ENCODE measurements at places on chromosomes 5 and 9.

DNA sequence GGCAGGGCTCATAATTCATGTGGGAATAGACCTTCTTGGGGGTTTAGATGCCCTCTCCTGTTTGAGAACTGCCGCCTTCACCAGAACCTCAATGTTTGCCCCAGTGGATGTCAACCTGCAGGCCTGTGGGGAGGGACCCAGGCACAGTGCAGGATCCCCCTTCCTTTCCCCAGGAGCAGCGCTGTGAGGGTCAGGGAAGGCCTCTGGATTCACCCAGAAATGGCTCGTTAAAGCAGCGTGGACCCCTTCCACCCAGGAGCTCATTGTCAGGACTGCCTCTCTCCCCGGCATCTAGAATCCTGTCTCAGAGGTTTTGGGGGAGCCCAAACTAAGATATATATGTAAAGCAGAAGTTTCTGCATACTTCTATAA, 188.3 kb downstream of the GADD45G start:
- no peak for DNase-seq

DNA sequence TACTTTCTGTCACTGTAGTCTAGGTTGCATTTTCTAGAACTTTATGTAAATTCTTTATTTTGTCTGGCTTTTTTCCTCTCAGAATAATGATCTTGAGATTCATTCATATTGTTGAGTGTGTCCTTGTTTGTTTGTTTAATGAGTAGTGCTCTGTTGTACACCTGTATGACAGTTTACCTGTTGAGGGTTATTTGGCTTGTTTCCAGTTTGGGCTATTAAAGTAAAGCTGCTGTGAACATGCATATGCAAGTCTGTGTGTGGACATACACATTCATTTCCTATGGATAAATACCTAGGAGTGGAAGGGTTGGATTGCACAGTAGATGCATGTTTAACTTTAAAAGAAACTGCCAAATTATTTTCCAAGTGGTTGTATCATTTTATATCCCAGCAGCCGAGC, 30.4 kb downstream of the MVB12B start:
- DNase-seq: no peak

DNA sequence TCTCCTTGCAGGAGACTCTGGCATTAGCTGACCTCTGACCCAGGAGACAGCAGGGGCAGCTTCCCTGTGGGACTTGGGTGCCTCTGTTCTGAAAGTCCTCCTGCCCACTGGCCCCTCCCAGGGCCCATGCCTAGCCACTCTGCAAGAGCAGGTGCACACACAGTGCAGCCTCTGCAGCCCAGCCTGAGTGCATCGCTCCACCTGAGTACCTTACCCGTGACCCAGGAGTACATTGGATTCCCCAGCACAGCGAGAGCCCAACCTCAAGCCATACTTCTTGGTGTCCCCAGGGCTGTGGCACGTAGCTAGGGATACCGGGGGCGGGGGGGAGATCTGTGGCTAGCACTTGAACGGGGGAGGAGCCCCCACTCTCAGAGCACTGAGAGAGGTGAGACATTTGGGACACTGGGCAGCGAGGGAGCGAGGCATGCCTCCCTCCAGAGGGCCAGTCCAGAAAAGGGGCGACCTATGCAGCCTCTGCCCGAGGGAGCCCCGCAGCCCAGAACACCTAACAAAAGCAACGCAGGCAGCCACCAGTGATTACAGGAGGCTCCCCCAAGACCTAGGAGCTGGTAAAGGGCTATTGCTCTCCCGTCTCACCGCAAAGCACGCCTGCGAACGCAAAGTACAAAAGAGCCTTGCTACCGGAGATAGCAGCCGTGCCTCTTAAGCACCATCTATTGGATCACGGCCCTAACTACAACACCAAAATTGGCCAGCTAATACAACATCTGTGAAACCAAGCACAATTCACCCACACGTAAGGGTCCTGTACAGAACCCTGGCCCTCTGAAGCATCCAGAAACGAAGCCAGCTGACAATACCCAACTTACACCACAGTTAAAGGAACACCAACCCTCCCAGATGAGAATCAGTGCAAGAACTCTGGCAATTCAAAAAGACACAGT, 826 bp upstream of the PRDM9 start:
- DNase-seq: no peak

GRCh38 chr9:2872250-2872930, 28.5 kb upstream of the PUM3 start:
- DNase-seq: no peak

DNA sequence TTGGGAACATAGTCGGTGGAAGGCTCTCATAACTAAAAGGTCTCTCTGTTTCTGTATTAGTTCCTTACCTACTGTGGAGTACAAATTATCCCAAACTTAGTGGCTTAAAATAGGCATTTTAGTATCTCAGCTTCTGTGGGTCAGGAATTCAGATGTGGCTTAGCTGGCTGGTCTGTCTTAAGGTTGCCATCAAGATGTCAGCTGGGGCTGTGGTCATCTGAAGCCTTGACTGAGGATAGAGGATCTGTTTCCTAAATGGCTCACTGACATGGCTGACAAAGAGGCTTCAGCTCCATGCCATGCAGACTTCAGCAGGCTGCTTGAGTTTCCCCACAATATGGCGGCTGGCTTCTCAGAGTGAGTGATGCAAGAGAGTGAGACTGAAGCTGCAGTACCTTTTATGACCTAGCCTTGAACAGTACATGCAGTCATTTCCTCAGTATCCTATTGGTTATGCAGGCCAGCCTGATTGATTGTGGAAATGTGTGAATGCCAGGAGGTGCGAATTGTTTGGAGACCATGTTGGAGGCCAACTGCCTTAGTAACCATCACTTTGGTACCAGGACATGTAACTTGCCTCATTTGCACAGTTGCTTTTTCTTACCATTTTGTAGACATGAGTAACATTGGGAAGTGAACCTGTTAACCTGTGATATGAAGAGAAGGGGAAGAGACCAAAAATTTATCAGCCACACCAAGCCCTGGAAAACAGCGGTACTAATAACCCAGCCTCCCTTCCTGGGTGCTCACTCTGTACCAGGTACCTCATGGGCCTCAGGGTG, 152.8 kb upstream of the IER5L start:
- DNase-seq: no peak

- DNase-seq: no peak
Observed at GRCh38 chr5:159971931-159972461, 36.9 kb upstream of the TTC1 start.

GRCh38 chr5:28703651-28704260, 1665.4 kb upstream of the CDH9 start:
- DNase-seq: no peak

All from NCI-H1694 (cell line).